ENCODE measurements at places on chromosomes 11 and 22. TPM values are rescaled to one million over a fixed set of nuclear protein-coding genes. Genes with fewer than 3 reads are reported as not detected.

DNA sequence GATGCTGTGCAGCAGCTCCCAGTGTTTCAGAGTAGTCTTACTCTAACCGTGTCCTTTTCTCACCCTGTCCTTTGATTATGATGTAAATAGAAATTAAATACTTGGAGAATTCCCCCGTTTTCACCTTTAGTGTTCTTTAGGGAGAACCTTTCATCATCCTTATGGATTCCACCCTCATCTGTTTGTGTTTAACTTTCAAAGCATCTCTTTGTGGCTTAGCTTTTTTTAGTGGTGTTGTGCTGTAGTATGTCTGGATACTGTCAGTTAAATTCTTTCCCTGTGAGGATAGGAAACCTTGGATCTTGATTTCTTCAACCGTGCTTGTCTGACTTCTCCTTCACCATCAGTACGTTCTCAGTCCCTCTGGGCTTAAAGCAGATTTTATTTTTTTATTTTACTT lies 48.5 kb downstream of the PPP6R3 start:
- no peak for DNase-seq

DNA sequence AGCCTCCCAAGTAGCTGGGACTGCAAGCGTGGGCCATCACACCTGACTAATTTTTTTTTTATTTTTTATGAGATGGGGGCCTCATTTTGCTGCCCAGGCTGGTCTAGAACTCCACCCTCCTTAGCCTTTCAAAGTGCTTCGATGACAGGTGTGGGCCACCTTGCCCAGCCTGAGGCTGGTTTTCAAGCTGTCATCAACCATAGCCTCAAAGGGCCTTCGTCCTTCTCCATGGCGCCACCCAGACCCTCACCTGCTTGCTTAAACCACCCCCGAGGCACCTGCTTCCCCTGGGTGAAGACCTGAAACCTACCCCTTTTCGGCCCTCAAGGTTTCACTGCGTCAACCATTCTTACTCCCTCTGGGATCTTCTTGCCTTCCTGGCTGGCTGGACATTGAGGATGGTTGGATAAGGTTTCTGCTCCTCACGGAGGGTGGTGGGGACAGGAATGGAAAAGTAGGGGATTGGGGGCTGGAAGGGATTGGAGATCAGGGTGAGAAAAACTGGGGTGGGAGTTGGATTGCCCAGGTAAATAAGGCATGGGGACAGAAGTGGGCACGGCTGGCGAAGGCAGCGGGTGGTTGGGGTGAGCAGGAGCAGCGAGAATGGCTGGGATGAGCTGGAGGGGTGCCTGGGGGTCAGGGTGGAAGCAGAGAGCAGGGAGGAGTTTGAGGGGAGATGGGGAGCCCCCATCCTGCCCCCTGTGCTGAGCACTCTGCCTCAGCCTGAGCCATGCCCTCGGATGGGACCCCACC lies 2.8 kb upstream of the ACR start:
- DNase-seq, result no peak

GRCh38 chr11:125433454-125434121 lies 62.5 kb downstream of the FEZ1 start:
- DNase-seq, result no peak

GRCh38 chr22:19889951-19890350 lies 35.3 kb upstream of the GNB1L start:
- no peak for DNase-seq

The CRACR2B gene
- total RNA-seq, result 5.9 TPM

The ZNF280B gene
- 1.9 TPM for total RNA-seq
